ENCODE measurements at places on chromosomes 3 and 15.

DNA sequence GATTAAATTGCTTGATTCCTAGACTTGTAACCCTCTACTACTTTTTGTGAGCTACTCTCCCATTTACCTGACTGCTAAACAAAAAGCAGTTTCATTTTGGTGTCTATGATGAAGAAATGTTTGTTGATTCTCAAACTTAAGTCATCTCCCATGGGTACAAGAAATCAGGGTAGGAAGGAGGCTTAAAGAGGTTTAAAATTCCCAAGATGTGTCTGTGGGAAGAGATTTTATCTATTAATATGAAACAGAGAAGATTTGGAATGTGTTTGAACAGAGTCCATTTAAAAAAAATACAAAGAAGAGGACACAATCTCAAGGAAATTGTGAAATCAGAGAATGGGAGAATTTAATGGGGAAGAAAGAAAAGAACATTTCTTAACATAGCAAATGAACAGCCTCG lies 14.8 kb downstream of the P3H2 start:
- DNase-seq = no peak

GRCh38 chr3:187925326-187925725 lies 180.1 kb upstream of the BCL6 start:
- DNase-seq = peak; percentile 85

GRCh38 chr3:149777414-149778214 lies 14.7 kb downstream of the ANKUB1 start:
- no peak for DNase-seq

DNA sequence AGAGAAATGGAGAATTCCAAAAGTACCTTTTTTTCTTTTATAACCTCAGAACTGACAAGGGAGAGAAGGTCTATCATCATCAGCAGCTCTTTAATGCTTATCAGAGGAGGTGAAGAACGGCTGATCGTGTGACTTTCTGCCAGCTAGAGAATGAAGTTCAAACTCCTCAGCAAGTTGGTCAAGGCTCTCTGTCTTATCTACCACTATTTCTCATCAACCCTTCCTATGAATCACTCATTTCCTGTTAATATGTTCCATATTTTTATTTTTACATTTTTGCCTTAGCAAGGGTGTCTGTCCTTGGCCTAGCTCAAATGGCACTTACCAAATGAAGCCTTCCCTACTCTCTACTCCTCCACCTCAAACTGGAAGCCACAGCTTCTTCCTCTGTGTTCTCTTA lies 73.1 kb upstream of the TSPAN3 start:
- DNase-seq = no peak
